ACHN (cell line): ENCODE measurements at places on chromosomes 2 and 18.

DNA sequence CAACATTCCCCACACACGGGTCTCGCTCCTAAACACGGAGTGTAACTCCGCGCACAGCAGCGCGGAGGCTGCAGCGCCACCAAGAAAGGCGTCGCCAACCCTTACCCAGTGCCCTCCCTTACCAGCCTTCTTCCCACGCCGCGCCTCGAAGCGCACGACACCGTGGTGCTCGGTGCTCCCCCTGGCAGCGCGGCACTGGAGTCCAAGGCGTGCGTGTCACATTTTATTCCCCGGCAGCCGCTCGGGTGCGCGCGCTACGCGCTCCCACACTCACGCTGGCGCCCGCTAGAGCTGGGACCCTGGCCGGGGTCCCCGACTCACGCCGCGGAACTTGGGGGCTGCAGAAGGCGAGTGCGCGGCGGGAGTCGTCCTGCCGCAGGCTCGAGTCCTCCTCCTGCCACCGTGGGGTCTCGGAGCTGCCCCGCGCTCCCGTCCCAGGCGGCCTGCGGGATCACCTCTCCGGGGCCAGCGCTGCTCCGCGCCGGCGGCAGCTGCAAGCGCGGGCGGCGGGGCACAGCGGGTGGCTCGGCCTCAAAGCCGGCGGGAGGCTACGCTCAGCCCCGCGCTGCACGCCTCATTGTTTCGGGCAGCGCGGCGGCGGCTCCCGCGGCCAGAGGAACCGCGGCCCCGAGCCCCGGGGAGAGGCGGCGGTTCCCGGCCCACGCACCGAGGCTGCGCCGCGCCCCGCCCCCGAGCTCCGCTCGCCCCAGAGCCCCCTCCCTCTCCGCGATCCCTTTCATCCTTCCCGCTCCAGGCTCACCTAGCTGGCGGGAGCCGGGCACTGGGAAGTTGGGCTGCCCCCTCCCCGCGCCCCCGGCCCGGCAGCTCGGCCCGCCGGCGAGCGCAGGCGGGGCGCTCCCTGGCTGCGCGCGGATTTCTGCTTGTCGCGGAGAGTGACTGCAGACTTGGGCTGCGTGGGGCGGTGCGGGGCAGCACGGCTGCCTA lies at the start of gene ST6GAL2:
ST6GAL2 (minus strand) TSS at position 197 of the 945 bp plus-strand sequence. CDS start 42,190 bp downstream, outside the sequence.
- no peak for DNase-seq

GRCh38 chr2:23537991-23538390 lies 153.0 kb downstream of the KLHL29 start:
- no peak for DNase-seq

GRCh38 chr2:146267093-146267492 lies 1577.7 kb upstream of the ACVR2A start:
- DNase-seq = no peak

DNA sequence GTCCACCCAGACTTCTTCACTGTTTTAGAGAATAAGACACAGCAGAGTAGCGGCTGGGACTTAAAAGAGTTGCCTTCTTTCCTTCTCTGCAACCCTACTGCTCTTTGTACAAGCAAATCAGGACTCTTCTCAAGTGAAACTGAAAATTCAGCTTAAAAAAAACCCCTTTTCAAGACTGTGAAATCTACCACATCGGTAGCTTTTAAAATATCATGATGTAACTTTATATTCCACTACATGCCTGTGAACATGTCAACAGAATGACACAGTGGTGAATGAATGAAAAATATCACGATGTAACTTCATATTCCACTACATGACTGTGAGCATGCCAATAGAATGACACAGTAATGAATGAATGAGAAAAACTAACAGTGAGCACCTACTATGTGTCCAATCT lies 53.4 kb downstream of the TCF4 start:
- DNase-seq = no peak
